ENCODE measurements at places on chromosomes 2 and 18.

- DNase-seq: no peak
Observed at GRCh38 chr18:44245019-44245418, 435.7 kb upstream of the SETBP1 start.

DNA sequence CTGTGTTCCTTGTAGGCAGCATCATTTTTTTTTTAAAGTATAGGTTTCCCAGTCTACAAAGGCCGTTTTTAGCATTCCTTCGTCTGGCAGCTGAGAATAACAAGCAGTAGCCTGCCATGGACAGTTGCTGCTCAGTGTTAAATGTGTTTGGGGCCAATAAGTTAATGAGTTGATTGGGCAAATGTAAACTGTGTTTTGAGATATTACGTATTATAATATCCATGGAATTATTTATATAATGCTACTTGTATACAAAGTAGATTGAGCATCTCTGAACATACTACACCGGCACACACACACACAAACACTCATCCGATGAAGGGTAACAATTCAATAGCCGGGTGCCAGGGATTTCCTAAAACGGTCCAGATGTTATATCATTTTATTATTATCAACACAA lies 97.2 kb downstream of the IRS1 start:
- no peak for DNase-seq

DNA sequence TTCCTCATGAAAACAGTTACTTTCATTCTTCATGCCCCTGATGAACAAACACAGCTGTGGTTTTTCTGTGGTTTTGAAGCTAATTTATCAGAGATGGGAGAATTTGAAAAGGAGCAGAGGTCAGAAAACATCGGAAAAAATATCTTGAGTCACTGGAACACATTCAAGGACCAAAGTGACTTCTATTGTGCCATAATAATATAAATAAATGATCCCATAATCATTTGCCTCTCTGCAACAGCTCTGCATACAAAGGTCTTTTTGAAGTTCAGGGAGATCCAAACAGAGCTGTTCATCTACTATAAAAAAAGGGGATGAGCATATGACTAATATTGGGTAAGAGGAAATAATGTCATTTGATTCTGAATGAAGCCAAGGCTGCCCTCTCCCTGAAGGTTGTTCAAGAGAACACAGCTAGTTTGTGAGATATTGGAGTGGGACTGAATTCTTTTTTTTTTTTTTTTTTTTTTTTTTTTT lies 201.3 kb upstream of the GALNT5 start:
- DNase-seq: no peak

DNA sequence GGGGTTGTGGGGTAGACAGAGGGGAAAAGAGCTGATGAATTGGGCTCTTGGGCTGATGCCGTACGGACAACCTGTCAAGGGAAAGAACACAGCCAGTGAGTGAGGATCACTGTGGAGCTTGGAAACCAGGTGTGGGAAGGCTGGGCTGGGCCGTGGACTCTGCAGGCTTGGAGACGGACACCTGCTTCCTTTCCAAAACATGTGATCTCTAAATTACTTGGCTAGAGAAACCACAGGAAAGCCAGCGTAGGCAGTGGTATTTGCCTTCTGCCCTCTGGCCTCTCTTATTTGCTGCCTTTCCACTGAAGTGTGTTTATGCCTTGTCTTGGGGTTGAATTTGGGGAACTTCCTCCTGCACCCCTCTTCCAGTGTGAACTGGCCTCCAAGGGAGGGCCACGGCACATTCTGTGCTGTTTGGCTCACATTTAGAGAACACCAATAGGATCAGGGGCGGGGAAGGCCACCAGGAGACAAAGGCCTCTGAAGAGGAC lies 267.7 kb downstream of the PRKCE start:
- peak; percentile 32 for DNase-seq

- DNase-seq: no peak
Observed at GRCh38 chr2:237665713-237666143, 38.3 kb downstream of the LRRFIP1 start.

- DNase-seq: no peak
Observed at GRCh38 chr2:237691029-237691907, 63.9 kb downstream of the LRRFIP1 start.

GRCh38 chr2:157751462-157752058 lies 122.9 kb upstream of the ACVR1C start:
- no peak for DNase-seq
